Endothelial cell of umbilical vein (primary cell): ENCODE measurements at places on chromosomes 6 and 20. TPM values are rescaled to one million over a fixed set of nuclear protein-coding genes. Genes with fewer than 3 reads are reported as not detected.

DNA sequence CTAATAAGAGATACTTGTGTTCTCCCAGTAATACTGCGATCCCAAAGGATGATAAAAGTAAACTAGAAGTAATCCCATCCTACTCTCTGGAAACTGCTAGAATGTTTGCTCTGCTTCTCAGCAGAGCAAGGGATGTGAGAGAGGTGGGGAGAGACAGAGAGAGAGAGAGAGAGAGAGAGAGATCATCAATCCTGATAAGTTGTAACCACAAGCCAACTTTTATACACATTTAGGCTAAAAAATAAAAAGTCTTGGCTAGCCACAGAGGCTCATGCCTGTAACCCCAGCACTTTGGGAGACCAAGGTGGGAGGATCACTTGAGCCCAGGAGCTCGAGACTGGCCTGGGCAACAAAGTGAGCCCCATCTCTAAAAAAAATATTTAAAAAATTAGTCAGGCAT is 16.0 kb upstream of the TRIM38 start:
- no peaks in the 10 kb centered on the region for H3K36me3 ChIP-seq
- no peak for DNase-seq

DNA sequence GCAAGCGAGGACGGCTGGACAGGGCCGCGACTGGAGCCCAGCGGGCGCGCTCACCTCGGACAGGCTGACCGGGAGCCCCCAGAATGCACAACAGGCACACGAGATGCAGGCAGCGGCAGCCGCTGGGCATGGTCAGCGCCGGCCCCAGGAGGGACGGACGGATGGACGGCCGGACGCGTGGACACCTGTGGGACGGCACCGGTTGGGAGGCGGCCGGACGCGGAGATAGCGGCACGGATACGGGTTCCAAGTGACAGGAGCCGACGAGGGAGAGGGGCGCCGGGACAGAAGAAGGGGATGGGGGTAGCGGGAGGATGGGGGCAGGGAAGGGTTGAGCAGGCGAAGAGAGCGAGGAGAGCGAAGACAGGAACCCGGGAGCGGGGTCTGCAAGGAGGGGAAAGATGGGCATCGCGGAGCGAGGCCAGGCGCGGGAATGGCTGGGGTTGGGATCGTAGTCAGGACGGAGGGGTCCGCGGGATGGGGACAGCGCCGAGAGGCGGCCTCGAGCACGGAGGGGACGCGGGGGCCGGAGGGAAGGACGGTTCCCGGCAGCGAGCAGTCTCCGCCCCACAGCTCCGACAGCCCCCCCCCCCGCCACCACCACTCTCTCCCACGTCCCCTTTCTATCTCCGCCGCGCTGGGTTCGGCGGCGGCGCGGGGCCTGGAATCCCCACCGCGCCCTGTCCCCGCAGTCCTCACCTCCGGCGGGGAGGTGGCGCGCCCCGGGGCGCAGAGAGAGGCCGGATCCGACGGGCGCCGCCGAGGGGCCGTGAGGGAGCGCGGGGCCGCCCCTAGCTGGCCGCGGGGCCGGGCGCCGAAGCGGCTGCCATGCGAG is 435 bp downstream of the DLK2 start:
- peaks cover 17% of the 10 kb centered on the region for H3K27me3 ChIP-seq
- peak overlapping the region; percentile 62 for H3K4me3 ChIP-seq
- H3K36me3 ChIP-seq: no peaks in the 10 kb centered on the region
- H3K4me1 ChIP-seq: peaks cover 9% of the 10 kb centered on the region
- peak; percentile 75 for DNase-seq

GRCh38 chr6:6005051-6006005 is 1.4 kb downstream of the NRN1 start:
- H3K27me3 ChIP-seq: peaks cover 76% of the 10 kb centered on the region
- H3K27ac ChIP-seq: no peak overlapping the region
- no peak for DNase-seq
- peak overlapping the region; percentile 62 for H3K4me3 ChIP-seq
- peaks cover 25% of the 10 kb centered on the region for H3K4me1 ChIP-seq

The KIFC1 gene
- 63.4 and 65.9 TPM in 2 replicates for total RNA-seq

The RTEL1 gene
- 38.6 and 44.9 TPM in 2 replicates for total RNA-seq

The BPIFB1 gene
- not detected in 2 replicates for total RNA-seq
